CD4-positive, alpha-beta T cell treated with Interleukin-15 for 4 hours (primary cell): ENCODE measurements at places on chromosomes 3 and 15.

DNA sequence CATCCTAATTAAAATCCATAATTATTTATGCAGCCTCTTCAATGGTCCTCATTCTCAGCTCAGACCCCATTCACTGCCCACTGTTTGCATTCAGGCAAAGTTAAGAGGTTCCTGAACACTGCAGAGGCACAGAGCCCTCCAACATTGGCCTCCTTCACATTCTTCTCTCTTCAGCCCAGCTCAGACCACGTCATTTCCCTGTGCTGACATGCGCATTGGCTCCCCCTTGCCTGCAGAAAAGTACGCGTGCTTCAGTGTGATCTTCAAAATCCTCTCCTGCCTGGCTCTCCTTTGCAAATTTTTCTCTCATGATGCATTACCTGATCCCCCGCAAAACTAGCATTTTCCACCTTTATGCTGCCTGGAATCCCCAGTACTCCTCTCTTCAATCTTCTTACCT lies 552.3 kb downstream of the NTRK3 start:
- no peak for DNase-seq

DNA sequence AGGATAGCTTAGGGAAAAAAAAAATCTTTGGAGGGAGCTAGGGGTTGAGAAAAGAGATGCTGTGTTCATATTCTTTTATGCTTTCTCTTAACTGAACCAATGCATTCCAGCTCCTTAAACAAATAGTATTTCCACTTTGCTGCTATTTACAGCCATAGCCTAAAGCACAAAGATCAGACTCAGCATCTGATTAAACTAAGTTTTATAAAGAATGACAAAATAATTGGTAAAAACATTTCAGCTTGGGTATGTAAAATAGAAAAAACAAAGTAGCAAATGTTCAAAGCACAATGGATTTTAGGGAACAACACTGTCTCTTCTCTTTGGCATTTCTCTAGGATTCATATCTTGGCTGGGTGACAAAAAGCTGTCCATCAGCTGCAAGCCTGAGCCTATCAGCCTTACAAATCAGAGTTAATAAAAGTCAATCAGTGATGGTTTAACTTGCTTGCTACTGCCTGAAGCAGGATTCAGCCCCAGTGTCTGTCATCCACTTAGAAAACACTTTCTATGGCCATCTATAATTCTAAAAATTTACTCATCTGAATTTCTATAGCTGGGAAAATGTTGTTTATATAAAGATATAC lies 232.1 kb upstream of the CDIN1 start:
- no peak for DNase-seq

DNA sequence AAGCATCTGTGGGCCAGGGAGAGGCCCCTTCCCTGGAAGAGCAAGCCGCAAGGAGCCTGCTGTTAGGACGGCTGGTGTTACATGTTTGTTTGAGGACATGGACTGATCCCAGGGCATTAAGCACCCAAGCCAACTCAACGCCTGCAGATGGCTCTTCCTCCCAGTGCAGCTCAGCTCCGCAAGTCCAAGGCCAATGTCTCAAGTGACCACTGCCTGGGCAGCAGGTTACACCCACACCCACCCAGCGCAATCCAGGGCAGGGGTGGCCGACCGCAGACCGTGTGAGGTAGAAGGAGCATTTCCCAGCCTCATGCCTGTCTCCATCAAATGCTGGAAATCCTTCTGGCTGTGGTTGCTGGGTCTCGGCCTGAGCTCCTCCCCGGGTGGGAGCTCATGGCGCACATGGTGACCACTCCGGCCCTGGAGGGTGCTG lies 14.5 kb downstream of the GP5 start:
- no peak for DNase-seq

DNA sequence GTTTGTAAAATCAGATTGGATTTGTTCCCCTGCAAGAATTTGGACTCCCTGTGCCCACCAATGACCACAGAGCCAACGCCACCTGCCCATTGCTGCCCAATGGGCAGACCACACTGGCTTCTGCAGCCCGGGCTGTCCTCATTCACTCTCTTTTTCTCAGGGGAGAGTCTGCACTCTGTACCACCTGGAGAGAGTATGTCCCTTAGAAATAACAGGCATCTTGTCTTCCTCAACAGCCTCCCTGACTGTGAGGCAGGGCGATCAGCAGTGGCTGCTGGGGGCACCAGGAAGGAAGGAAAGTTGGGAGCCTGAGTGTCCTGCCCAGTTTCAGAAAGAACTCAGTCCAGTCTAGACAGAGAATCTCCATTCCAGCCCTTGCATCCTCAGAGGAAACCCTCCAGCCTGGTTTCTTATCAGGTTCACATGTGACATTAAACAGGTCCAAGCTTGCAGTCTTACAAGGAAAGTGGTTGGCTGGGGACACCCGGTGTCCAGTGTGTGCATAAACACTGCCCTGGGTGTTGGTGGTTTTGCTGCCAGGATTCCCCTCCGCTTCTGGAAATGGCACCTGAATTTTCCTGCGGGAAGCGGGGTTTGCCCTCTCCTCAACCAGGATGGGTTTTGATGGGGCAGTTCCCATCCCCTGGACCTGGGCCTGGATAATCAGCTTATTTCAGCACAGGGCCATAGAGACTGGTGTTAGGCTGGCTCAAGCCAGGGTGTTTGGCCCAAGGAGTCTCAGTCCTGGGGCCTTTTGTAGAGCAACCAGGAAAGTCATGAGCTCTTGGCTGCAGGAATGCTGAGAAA lies 37.2 kb downstream of the SSUH2 start:
- no peak for DNase-seq

DNA sequence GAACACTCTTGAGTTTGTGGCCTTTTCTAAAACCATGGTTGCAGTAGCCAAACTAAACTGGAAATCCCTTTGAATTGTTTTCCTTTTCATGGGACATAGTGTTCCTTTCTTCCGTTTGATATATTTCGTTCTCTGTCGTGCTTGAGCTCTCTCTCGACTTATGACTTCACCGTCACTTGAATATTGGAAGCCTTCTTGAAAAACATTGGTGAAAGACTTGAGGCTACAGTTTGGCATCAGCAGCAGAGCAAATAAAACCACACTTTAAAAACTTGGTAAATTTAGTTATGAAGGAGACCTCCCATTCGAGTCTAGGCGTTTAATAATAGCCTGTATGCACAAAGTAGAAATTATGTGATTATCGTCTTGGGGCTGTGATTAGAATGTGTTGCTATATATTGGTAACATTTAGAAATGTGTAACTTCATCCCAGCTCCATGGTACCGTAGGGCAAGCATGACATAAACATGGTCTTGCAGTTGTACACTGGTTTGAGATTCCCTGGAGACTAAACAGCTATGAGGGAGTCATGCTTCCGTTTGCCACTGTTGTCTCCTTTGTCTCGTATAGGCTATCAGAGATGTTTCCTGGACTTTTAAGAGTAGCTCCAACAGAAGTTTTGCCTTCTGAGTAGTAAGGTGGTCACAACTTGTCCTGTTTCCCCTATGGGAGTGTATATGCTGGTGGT lies 122.3 kb downstream of the PTPRG start:
- no peak for DNase-seq

DNA sequence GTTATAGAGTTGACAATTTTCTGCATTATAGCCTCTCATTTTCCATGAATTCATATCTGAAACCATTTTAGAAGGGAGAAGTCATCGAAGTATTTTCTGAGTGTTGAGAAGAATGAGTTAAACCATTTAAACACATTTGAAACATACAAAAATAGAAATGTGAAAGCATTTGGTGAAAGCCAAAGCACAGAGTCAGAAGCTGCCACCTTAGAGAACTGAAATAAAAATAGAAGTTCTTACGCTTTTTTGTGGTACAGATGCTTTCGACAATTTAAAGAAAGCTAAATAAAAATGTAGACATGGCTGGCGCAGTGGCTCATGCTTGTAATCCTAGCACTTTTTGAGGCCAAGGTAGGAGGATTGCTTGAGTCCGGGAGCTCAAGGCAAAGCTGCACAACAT lies 9.0 kb downstream of the FANCD2OS start:
- no peak for DNase-seq

- no peak for DNase-seq
Measured at GRCh38 chr3:64856977-64857516, 169.2 kb upstream of the ADAMTS9 start.

- no peak for DNase-seq
Measured at GRCh38 chr3:197363553-197364409, 65.4 kb upstream of the DLG1 start.

DNA sequence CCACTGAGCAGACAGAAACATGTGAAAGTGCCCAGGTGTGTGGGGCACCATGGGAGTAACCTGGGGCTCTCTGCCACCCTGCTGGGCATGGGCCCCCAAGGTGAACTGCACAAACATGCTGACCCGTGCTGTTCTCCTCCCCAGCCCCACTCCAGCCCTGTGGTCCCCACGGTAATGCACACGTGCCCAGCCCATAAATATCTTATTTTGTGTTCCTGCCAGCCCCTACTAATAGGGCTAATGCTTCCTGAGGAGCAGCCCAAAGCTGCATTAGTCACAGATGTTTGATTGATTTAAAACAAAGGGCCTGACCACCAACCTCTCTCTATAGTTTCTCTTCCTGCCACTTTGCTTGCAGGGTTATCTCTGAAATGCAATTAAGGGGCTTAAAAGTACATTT lies 95.4 kb downstream of the ABHD5 start:
- DNase-seq = no peak

DNA sequence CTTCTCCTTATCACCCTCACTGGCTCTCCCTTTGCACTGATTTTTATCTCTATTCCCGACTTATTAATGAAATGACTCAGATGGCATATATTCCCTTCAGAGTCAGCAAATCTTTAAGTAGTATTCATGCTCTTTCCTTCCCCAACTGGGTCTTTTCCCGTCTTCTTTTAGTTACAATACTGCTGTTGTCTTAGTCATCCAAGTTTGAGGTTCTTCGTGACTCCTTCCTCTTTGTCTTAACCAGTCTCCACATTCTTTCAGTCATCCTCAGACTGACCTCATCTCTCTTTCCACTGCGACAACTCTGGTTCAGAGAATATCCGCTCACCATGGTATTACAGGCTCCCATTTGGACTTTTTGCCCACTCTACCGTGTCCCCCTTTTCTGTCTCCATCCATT lies 12.4 kb downstream of the WDR5B start:
- no peak for DNase-seq

GRCh38 chr15:66133247-66133885 lies 120.2 kb downstream of the MEGF11 start:
- DNase-seq = no peak
